ENCODE measurements at places on chromosomes 12 and 14. TPM values are rescaled to one million over a fixed set of nuclear protein-coding genes. Genes with fewer than 3 reads are reported as not detected.

The APOF gene
- not detected for total RNA-seq

DNA sequence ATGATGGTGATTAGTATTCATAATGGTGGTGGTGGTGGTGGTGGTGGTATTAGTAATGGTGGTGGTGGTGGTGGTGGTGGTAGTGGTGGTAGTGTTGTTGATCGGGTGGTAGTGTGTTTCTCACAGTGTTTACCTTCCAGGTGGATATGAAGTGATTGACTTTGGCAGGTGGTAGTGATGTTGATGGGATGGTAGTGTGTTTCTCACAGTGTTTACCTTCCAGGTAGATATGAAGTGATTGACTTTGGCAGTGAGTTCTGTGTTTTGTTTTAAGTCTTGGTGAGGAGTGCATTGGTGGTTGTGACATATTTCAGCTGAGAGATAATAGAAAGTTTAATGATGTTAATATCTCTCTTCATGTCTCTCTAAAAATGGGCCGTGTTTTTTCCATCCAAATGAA lies 189.4 kb downstream of the TMTC2 start:
- peaks cover 5% of the 10 kb centered on the region for H3K36me3 ChIP-seq
- H3K4me3 ChIP-seq, result no peak overlapping the region
- no peak overlapping the region for H3K27ac ChIP-seq
- no peaks in the 10 kb centered on the region for H3K4me1 ChIP-seq
- no peaks in the 10 kb centered on the region for H3K27me3 ChIP-seq

DNA sequence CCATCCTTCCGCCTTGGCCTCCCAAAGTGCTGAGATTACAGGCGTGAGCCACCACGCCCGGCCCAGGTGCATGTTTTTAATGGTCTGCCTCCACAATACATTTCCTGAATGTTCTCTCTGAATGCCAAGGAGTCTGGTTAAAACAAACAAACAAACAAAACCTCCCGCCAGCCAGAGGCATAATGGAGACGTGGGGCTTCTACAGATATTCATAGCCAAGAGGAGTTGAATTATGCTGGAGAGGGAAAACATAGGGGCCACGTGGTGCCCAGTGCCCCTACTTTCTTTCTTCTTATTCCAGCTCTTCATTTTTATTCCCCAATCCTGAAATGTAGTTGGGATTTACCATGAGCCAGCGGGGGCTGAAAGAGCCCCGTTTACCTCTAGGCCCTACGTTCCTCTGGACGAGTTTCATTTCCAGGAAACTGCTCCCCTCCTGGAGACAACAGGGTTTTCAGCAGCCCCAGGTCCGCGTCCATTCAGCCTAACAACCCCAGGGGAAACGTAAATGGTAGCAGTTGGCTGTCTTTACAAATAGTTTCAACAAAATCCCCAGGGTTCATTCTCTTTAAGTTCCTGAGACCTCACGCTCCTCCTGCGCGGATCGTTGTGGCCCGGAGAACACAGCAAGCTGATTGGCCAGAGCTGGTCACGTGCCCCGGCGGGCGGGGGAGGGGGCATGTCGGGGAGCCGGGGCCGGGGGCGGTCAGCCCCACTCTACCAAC lies 108.5 kb upstream of the ESRRB start:
- peaks cover 42% of the 10 kb centered on the region for H3K27me3 ChIP-seq
- H3K36me3 ChIP-seq, result no peaks in the 10 kb centered on the region
- no peak for DNase-seq
- no peak overlapping the region for H3K27ac ChIP-seq
- no peaks in the 10 kb centered on the region for H3K4me1 ChIP-seq

DNA sequence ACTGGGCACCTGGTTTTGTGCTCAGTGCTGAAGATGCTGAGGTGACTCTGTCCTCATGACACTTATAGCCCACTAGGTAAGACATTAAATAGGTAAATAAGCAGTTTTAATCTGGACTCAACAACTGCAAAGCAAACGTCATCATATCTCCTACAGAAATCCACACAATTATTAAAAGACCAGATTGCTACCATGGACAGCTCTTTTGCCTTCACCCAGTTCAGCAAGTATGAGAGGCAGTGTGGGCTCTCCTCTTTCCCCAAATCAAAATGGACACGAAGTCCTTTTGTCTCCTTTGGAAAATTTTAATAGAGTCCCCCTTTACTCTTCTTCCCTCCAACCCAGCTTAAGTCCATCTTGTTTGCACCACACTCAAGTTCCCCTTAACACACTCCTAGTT lies 171.1 kb downstream of the RPAP3 start:
- peaks cover 22% of the 10 kb centered on the region for H3K36me3 ChIP-seq
- peaks cover 56% of the 10 kb centered on the region for H3K27me3 ChIP-seq
- no peak overlapping the region for H3K4me3 ChIP-seq
- H3K27ac ChIP-seq, result no peak overlapping the region
- no peaks in the 10 kb centered on the region for H3K4me1 ChIP-seq

DNA sequence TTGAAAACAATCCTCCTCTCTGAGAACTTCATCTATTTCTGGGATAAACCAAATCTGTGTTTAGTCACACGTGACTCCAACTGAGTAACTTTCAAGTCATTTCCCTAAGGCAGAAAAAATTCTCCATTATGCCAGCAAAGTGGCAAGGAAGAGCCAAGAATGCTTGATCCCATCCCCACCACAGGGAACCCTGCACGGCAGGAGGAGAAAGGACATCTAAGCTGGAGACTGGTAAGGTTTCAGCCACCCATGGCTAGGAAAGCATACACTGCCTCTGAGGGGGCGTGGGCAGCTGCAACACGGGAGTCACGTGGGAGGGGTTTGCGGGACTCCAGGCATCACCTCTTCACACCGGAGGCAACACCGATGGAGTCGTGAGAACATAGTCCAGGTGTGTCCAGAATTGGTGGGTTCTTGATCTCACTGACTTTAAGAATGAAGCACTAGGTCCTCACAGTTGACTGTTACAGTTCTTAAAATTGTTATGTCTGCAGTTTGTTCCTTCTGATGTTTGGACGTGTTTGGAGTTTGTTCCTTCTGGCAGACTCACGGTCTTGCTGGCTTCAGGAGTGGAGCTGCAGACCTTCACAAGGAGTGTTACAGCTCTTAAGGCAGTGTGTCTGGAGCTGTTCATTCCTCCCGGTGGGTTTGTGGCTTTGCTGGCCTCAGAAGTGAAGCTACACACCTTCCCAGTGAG lies 2.7 kb upstream of the SIVA1 start:
- H3K4me1 ChIP-seq, result peaks cover 16% of the 10 kb centered on the region
- no peak overlapping the region for H3K4me3 ChIP-seq
- no peaks in the 10 kb centered on the region for H3K27me3 ChIP-seq
- no peak for DNase-seq
- H3K27ac ChIP-seq, result no peak overlapping the region
- H3K36me3 ChIP-seq, result no peaks in the 10 kb centered on the region

GRCh38 chr12:95326855-95327254 lies 109.2 kb downstream of the VEZT start:
- peaks cover 9% of the 10 kb centered on the region for H3K27me3 ChIP-seq
- DNase-seq, result no peak
- H3K4me3 ChIP-seq, result no peak overlapping the region
- H3K36me3 ChIP-seq, result no peaks in the 10 kb centered on the region
- H3K4me1 ChIP-seq, result no peaks in the 10 kb centered on the region
- H3K27ac ChIP-seq, result no peak overlapping the region

The HOXC10 gene
- not detected for total RNA-seq

DNA sequence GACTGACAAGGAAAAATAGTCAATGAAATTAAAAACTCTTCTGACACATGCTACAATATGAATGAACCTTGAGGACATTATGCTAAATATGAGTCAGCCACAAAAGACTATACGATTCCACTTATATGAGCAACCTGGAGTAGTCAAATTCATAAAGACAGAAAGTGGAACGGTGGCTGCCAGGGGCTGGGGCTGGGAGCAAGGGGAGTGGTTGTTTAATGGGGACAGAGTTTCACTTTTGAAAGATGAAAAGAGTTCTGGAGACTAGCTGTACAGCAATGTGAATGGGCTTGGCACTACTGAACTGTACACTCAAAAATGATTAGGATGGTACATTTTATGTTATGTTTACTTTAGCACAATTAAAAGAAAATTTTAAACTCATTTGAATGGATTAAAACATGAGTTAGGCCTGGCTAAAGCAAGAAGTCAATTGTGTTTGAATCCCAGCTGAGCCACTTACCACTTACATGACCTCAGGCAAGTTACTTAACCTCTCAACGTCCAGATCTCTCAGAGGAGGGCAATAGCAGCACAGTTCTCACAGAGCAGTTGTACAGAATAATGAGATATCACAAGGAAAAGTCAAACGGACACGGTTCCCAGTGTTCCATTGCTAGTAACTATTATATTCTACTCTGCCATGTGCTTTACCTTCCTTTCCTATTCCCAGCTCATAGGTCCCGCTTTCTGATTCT lies 102.5 kb downstream of the SPTSSA start:
- no peaks in the 10 kb centered on the region for H3K4me1 ChIP-seq
- no peak overlapping the region for H3K4me3 ChIP-seq
- H3K36me3 ChIP-seq, result no peaks in the 10 kb centered on the region
- H3K27me3 ChIP-seq, result peaks cover 9% of the 10 kb centered on the region
- H3K27ac ChIP-seq, result no peak overlapping the region
- no peak for DNase-seq

The RASAL1 gene
- total RNA-seq, result not detected

GRCh38 chr14:44820230-44820964 lies 141.3 kb downstream of the KLHL28 start:
- no peak overlapping the region for H3K27ac ChIP-seq
- peaks cover 24% of the 10 kb centered on the region for H3K27me3 ChIP-seq
- H3K4me1 ChIP-seq, result no peaks in the 10 kb centered on the region
- H3K4me3 ChIP-seq, result no peak overlapping the region
- no peak for DNase-seq

The AICDA gene
- 0.67 TPM for total RNA-seq
